IPS-NIHi11 (cell line): ENCODE measurements at places on chromosomes 6 and 20.

DNA sequence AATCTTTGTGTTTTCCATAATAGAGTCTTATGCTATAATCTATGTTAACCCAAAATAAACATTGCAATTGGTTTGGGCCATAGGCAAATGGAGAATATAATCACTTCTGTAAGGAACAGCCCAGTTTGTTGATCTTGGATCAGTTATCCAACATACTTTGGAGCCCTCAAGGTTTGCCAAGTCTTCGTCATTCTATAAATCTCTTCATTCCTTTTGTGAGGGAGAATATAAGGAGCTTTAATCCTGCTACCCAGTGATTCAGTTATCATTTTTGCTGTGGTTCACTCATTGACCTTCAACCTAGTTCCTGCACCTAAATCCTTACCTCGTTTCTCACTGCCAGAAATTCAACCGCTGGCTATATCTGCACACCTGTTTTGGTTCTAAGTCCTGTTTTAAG, 500.3 kb upstream of the PTCHD4 start:
- no peak for DNase-seq

GRCh38 chr6:14467591-14467990, 350.0 kb downstream of the CD83 start:
- no peak for DNase-seq

DNA sequence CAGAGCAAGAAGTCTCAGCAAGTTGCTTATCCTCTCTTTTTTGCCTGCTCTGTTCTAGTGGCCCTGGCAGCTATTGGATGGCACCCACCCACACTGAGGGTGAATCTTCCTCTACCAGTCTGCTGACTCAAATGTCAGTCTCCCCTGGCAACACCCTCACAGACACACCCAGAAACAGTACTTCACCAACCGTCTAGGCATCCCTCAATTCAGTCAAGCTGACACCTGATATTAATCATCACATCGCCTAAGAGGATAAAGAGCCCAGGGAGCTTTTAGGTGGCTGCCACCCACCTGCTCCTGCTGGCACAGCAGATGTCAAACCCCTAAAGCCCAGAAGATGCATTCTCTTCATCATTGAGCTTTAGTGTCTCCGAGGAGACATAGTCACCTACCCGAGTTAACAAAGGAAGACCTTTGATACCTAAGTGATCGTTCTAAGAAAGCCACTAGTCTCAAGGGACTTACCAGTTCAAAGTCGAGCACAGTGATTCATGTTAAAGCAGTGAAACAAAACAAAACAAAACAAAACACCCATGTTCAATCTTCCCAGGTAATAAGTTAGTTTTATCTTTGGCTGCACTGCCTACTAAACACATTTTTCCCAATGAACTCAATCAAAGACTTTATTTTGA, 97.7 kb upstream of the KCNQ5 start:
- DNase-seq = no peak

- no peak for DNase-seq
Measured at GRCh38 chr6:169074526-169074925, 179.1 kb downstream of the THBS2 start.

GRCh38 chr6:168218785-168219566, 100.6 kb downstream of the DACT2 start:
- no peak for DNase-seq

GRCh38 chr6:34243131-34243771, 5.6 kb downstream of the SMIM29 start:
- DNase-seq = no peak

GRCh38 chr6:7802662-7803061, 76.8 kb downstream of the BMP6 start:
- no peak for DNase-seq

GRCh38 chr6:112562301-112563231, 215.4 kb downstream of the RFPL4B start:
- DNase-seq = no peak

DNA sequence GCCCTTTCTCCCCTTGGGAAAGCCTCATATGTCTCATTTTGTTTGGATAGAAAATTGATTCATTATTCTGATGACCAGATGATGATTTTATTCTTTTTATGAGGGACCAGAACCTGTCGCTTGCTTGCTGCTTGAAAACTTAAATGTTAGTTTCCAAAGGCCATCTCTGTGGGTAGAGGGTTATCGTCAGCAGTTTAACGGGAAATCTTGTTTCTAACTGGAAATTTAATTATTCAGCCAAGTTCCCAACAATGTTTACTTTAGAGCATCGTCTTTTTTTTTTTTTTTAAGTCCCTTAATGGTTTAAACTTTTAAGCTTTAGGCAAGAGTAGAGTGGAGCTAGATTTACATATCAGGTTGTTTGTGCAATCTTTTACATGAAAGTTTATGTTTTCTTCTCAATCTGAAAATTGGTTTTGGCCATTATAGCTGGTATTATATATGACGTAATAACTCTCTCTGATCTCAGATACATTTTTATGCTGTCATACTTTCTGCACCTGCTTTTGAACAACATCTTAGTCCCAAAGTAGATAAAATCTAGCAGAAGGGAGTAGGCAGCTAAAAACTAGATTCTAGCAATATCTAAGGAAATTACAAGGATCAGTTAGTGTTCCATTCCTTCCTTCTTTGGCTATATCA, 93.9 kb downstream of the FOXO3 start:
- DNase-seq = no peak

GRCh38 chr6:137693711-137694110, 173.3 kb upstream of the TNFAIP3 start:
- DNase-seq = no peak

DNA sequence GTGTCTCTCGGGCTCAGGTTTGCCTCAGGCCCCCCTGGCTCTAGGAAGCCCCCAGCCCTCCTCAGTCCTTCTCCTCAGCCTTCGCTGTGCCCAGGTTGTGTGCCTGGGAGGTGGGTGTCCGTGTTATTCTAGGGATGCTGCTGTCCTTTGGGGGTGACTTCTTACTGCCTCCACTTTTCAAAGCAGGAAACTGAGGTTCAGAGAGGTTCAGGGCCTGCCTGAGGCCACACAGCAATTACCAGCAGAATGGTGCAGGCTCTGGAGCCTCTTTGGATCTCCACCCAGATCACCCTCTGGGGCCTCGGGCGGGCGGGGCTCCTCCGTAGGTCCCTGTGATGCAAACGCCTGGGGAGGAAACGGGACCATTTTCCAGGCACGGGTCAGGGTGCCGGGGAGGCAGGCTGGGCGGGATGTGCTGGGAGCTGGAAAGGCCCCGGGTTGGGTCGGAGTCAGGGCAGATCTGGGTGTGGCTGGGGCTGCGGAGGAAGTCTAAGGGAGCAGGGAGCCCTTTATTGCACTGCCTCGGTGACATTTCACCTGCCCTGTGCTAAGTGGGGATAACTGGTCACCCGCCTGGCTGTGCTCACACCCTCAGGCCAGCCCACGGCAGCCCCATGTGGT, 23.2 kb downstream of the GATA5 start:
- no peak for DNase-seq

DNA sequence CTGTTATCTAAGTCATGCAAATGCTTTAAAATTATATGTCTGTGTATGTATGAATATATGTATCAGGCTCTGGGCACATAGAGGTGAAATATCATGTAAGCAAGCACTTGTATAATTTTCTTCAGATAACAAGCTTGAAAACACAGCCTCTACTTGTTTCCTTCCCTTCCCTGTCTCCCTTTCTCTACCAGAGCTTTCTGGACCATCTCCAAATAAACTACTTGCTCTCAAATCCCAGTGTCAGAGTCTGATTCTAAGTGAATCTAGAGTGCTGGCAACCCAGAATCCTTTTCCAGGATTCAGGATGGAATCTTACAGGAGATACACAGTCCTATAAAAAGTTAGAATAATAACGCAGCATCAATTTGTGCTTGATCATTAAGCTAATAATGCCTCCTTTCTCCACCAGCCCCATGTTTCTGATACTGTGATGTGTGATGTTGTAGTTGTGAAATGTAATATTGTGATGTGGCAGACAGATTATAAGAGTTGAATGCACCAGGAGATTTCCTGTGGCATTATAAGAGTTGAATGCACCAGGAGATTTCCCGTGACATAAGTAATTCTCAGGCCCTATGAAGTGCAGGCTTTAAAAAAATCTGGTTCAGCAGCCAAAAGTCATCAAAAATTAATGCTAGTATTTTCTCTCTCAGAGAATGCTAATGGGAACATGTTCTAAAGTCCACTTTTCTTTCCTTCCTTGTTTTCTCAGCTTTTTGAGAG, 89.6 kb downstream of the PCSK2 start:
- no peak for DNase-seq

GRCh38 chr6:4351520-4352321, 216.3 kb upstream of the ECI2 start:
- DNase-seq = peak; percentile 46

- no peak for DNase-seq
Measured at GRCh38 chr6:107132330-107132954, 17.1 kb upstream of the BEND3 start.

GRCh38 chr6:96876886-96877545, 20.7 kb downstream of the NDUFAF4 start:
- no peak for DNase-seq

GRCh38 chr6:106490974-106491373, 130.5 kb downstream of the CRYBG1 start:
- DNase-seq = no peak

DNA sequence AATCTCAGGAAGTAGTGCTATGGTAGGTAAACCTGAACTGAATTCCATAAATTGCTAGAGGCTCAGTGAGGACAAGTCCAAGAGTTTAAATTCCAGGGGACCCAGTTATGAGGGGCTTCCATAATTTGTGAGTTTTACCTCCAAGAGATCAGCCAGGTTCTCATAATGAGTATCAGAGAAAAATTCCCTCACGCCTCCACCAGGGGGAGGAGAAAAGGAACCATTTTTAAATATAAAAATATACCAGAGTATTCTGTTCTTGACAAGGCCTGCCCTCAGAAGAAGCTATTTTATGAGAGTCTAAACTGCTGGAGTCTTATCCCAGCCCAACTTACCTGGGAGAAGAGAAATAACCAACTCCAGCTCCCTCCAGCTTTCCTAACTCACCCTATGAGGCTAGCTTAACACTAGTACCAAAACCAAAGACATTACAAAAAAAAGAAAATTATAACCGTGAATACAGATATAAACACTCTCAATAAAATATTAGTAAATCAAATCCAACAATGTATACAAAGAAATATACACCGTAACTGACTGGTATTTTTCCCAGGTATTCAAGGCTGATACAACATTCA, 158.7 kb downstream of the TFAP2A start:
- peak; percentile 30 for DNase-seq

- no peak for DNase-seq
Measured at GRCh38 chr6:25452031-25452430, 172.9 kb downstream of the CARMIL1 start.

DNA sequence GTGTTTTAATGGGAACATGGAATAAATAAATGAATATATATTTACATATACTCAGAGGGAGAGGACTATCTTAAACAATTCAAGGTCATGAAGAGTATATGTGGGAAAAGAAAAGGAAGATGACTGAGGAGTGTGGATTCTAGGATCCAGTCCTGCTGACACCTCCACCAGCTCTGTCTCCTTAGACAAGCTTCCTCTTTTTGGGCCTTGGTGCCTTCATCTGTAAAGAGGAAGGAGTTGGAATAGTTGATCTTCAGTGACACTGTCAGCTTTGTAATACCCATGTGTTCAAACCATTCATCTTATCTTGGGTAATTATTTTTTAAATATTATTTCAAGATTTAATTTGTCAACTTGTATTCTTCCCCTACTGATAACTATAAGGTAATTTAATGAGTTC, 338.0 kb downstream of the ADGRB3 start:
- no peak for DNase-seq

DNA sequence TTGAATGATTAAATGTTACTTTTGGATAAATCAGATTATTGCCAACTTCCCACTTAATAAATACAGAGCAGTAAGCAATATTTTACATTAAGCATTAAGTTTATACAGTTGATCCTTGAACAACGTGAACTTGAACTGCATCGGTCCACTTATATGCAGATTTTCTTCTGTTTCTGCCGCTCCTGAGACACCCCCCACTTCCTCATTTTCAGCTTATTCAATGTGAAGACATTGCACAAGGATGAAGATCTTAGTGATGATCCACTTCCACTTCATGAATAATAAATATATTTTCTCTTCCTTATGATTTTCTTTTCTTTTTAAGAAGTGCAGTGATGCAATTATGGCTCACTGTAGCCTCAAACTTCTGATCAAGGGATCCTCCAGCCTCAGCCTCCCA, 167.2 kb downstream of the LINC00237 start:
- DNase-seq = no peak

GRCh38 chr20:10218536-10219451, at the start of gene SNAP25:
Gene SNAP25, plus strand, starts transcription at chr20:10218830. Its CDS starts 56,662 bp downstream, at chr20:10275492.
- peak; percentile 77 for DNase-seq

DNA sequence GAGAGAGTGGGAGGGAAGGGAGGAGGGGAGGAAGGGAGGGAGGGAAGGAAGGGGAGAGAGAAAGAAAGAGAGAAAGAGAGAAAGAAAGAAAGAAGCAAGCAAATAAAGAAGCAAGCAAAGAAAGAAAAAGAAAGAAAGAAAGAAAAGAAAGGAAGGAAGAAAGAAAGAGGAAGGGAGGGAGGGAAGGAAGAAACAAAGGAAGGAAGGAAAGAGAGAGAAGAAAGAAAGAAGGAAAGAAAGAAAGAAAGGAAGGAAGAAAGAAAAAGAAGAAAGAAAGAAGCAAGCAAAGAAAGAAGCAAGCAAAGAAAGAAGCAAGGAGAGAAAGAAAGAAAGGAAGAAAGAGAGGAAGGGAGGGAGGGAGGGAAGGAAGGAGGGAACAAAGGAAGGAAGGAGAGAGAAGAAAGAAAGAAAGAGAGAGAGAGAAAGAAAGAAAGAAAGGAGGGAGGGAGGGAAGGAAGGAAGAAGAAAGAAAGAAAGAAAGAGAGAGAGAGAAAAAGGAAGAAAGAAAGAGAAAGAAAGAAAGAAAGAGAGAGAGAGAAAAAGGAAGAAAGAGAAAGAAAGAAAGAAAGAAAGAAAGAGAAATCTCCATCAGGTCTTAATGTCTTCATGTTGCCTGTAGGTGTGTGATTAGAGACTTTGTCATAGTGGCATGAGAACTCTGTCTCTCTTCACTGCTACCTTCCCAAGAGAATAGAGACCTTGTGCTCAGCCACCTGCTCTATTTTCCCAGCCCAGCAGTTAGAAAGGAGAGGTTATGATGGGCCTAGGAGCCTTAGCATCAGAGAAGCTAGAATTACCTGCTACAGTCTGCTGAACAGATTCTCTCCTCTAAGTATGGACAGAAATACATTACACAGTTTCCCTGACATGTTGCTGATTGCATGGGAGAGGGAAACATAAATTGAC, 5.0 kb downstream of the SEMG1 start:
- DNase-seq = no peak

- no peak for DNase-seq
Measured at GRCh38 chr6:111653434-111653833, 47.8 kb upstream of the TRAF3IP2 start.

DNA sequence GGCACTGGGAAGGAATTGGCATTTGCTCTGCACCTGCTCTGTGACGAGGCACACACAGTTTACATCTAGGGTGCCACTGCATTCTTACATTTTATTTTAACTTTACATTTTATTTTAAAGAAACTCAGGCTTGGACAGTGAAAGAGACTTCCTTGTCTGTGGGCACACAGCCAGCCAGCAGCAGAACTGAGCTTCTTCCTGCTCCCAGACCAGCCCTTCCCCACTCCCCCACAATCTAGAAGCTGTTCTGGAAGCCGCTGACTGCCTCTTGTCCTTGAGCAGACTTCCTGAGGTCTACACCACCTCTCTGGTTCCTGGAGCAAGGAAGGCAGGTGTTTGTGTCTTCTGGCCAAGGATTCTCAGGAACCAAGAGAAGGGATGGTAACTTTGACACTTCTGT, 27.9 kb upstream of the CD93 start:
- no peak for DNase-seq

- DNase-seq = no peak
Measured at GRCh38 chr20:18533491-18533890, 25.8 kb downstream of the SEC23B start.

GRCh38 chr6:46221222-46221793, 50.5 kb upstream of the ENPP5 start:
- DNase-seq = peak; percentile 56

- no peak for DNase-seq
Measured at GRCh38 chr6:158170656-158171081, 2.5 kb downstream of the GTF2H5 start.
